ENCODE measurements at places on chromosomes 2 and 18. TPM values are rescaled to one million over a fixed set of nuclear protein-coding genes. Genes with fewer than 3 reads are reported as not detected.

GRCh38 chr2:2014251-2014771 lies 270.0 kb upstream of the PXDN start:
- H3K27ac ChIP-seq: no peak overlapping the region
- no peaks in the 10 kb centered on the region for H3K27me3 ChIP-seq
- H3K36me3 ChIP-seq: no peaks in the 10 kb centered on the region
- H3K4me3 ChIP-seq: peak overlapping the region; percentile 28

DNA sequence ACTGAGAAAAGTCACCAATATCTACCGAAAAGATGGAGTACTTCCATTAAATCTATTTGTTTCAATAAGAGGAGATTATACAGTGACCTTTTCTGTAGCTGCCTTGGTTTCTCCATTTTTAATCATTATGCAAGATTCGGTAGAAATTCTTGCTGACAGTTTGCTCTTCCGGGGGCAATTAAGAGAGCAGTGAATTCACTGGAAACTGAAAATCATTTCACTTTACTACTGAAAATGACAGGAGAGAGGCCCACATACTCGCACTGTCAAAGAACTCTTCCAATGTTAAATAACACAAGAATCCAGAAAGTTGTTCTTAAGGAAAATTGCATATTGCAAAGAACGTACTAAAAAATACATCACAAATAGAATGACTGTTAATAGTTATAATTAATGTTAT lies 699.3 kb downstream of the CBLN2 start:
- H3K36me3 ChIP-seq: no peaks in the 10 kb centered on the region
- H3K4me3 ChIP-seq: no peak overlapping the region
- H3K27me3 ChIP-seq: no peaks in the 10 kb centered on the region

DNA sequence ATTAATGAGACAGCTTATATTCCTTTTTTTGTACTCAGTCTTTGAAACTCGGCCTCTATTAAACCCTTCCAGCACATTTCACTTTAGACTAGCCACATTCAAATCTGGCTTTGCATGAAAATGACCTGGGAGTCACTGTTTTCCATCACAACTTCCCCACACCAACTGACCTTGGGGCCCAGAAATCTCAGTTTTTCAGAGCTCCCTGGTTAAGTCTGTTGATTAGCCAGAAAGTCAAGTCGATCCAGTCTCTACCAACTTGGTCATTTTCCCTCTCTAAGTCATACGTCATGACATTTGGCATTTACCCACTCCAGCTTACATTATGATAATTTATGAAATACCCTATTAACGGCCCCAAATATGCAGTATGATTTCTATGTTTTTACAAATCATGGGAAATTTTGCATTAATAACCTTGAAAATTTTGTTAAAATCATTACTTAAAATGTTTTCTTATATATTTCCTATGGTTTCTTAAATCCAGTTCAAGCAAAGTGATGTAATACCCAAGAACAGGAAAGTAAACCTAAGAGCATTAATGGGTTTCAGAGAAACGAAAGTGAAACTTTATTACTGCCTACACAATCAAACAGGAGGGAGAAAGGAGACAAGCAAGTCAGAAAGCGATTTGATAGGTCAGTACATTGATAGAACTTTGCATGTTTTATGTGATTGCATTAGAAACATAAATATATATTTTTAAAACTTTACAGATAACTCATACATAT lies 77.1 kb downstream of the SPATS2L start:
- no peaks in the 10 kb centered on the region for H3K36me3 ChIP-seq
- peaks cover 15% of the 10 kb centered on the region for H3K4me1 ChIP-seq
- no peaks in the 10 kb centered on the region for H3K27me3 ChIP-seq
- H3K4me3 ChIP-seq: peak overlapping the region; percentile 60

- no peaks in the 10 kb centered on the region for H3K27me3 ChIP-seq
- H3K4me1 ChIP-seq: peaks cover 12% of the 10 kb centered on the region
- H3K4me3 ChIP-seq: no peak overlapping the region
- H3K27ac ChIP-seq: no peak overlapping the region
- no peaks in the 10 kb centered on the region for H3K36me3 ChIP-seq
These were observed 46.2 kb downstream of the EMILIN2 start for GRCh38 chr18:2893056-2893455.

HSBP1L1 gene
- 11.6 TPM for total RNA-seq

DNA sequence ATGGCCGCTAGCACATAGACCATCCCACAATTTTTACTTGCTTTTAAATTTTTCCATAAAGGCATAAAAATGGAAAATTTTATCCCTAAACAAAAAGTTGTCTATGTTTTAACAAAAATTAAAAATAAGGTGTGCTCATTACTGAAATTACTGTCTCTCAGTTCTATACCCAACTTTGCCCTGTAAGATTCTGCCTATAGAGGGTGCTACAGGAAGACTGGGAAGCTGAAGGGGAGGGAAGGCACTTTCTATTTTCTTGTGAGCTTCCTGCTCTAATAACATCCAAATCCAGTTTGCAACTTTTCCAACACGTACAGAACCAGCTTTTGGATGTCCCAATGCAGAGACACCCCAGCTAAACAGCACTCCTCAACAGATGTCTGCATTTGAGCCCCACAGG lies 666.9 kb downstream of the PLCL1 start:
- no peak overlapping the region for H3K27ac ChIP-seq
- H3K4me1 ChIP-seq: no peaks in the 10 kb centered on the region
- no peaks in the 10 kb centered on the region for H3K27me3 ChIP-seq
- no peak for DNase-seq

DNA sequence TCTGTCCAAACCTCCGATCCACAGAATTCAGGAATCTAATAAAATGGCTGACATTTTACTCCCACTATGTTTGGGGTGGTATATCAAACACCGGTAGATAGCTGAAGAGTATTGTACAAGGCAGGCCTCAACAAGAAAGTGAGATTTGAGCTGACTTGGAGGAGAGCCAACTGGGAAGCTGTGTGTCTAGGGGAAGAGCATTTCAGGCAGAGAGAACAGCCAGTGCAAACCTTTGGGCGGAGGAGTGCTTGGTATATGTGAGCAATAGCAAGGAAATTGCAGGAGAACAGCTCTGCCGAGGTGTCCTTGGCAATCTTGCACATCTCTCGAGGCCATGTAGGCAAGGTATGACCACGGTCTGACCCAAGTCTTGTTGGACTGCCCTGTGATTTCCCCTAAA lies 1.8 kb upstream of the MERTK start:
- DNase-seq: no peak
- no peaks in the 10 kb centered on the region for H3K36me3 ChIP-seq
- no peaks in the 10 kb centered on the region for H3K27me3 ChIP-seq
- H3K4me1 ChIP-seq: peaks cover 8% of the 10 kb centered on the region

- no peaks in the 10 kb centered on the region for H3K27me3 ChIP-seq
- no peak overlapping the region for H3K27ac ChIP-seq
- no peaks in the 10 kb centered on the region for H3K36me3 ChIP-seq
- DNase-seq: no peak
These were observed 165.4 kb downstream of the TCF4 start for GRCh38 chr18:55422456-55423180.

RBM45 gene
- total RNA-seq: 12.0 TPM

- peaks cover 17% of the 10 kb centered on the region for H3K4me1 ChIP-seq
- no peak overlapping the region for H3K27ac ChIP-seq
- no peak for DNase-seq
These were observed 23.9 kb downstream of the PRKCE start for GRCh38 chr2:45675263-45675812.

Data from thoracic aorta (tissue), 2 donors.